LNCaP clone FGC (cell line): ENCODE measurements at places on chromosomes 4 and X.

DNA sequence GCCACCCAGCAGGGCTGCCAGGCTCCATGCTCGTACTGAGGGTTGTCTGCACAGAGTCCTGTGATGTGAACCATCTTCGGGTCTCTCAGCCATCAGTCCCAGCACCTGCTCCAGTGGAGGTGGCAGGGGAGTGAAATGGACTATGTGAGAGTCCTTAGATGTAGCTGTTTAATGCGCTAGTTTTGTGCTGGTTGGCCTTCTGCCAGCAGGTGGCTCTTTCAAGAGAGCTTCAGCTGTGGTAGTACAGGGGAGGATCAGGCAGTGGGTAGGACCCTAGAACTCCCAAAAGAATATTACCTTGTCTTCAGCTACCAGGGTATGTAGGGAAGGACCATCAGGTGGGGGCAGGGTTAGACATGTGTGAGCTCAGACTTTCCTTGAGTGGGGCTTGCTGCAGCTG lies 1066.0 kb downstream of the GLUD2 start:
- no peak for DNase-seq

DNA sequence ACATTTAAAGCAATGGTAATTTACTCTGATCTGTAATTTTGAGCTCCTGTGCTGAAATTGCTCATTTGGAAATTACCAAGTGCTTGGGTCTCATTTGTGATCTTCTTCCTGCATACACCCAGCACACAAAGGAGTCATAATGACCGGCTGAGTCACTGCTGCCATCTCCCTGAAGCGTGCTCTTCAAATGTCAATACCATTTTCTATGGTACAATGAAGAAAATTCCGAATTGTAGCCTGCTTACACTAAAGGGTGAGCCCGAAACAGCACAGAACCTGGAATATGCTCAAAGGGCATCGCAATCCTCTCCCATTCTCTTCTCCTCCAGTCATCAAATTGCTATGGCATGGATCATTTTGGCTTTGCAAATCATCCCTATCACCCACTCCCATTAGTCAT lies 140.5 kb downstream of the GRIA3 start:
- no peak for DNase-seq

DNA sequence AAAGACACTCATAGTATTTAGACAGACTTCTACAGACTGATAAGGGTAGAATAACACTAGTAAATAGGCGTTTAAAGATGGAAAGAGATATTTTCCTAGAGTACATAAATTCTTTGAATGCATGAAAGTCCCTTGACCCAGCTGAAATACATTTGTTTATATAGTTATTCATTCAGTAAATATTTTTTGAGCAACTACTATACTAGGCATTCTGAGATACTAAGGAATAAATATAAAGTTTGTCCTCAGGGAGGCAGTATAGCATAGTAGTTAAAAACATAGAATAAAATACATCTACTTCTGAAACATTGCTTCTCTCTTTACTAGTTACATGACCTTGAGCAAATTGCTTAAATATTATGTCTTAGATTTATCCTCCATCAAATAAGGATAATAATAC lies 27.4 kb downstream of the HMGN5 start:
- DNase-seq: no peak

DNA sequence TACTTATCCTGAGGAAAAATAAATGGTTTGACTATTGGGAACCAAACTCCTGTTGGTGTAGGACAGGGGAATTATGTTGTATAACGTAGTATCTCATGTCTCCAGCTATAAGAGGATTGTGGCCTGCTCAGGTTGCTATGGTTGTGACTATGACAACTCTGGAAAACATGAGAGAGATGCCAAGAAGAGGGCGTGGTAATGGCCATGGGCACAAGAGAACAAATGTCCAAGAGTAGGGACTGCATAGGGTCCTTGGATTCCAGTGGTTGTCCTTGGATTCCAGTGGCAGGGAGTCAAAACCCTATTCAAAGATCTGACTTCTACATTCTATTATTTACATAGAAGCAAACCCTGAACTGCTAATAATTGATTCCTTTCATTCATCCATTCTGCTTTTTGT lies 6.8 kb upstream of the MOB1B start:
- DNase-seq: no peak

DNA sequence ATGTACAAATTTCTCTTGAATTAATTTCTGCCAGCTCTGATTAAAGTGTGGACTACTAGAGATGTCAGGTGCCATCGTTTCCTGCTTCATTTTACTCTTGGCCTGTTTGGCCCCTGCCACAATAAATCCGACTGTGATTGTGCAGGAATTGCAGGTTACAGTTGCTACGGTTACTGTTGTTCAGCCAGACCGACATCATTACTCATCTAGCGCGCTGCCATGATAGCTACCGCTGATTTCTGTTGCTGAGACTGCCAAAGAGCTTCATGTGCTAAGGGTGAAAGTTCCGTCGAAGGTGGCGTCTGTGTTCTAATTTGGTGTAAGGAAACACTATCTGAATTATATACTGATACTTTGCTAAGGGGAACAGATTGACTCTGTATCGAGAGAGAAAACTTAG lies 22.1 kb downstream of the SLIT2 start:
- no peak for DNase-seq

GRCh38 chr4:168666531-168666930 lies 169.7 kb downstream of the PALLD start:
- DNase-seq: no peak

- no peak for DNase-seq
Measured at GRCh38 chr4:29405116-29405515, 1315.1 kb upstream of the PCDH7 start.

DNA sequence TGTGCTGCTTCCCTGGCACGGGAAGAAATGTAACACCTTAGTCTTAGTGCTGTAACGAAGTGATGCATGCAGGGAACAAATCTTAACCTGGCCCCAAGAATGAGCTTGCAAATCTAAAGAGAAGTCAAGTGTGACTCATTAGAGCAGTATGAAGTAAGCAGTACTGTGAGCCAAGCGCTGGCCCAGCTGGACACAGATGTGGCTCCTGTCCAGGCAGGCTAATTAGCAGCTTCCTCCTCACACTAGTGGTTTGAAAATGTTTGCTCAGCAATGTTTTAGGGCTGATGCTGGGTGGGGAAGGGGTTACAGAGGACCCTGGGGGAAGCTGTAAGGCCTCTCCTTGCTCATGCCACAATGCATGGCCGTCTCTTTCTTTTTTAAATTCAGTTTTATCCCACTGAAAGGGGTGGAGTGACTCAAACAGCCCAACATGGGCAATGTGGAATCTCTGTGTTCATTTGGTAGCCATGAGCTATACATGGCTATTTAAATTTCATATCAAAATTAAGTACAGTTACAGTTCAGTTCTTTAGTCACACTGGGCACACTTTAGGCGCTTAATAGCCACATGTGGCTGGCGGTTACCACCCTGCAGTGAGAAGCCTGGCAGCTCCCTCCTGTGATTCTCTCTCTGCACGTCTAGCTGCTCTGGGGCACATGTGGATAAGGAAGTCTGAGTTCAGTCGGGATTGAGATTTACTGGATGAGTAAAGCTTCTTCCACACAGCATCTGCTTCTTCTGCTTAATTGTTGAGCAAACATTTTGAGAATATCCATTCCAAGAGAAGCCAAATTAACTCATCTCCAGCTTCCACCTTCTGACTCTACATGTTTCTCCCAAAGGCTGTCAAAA lies 48.8 kb downstream of the MAP7D2 start:
- DNase-seq: no peak

DNA sequence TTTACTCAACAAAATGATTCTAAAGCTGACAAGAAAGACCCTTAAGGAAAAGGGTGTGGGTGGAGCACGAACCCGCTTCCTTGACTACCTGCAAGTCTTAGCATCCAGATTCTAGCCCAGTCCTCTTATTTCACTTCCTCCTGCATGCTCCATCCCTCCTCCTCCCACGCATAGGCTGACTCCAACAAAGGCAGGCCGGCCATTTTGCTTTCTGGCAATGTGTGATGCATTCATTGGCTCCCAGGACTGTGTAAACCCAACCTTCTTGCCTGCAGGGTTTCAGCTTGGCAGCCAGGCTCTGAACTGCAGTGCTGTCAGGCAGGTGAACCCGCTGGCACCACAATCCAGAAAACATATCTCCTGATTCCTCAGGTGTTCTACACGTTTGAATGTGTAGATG lies 39.3 kb downstream of the RTL9 start:
- no peak for DNase-seq

- no peak for DNase-seq
Measured at GRCh38 chr4:104446431-104447278, 48.0 kb downstream of the CXXC4 start.

- DNase-seq: no peak
Measured at GRCh38 chr4:170420255-170420693, 330.5 kb upstream of the AADAT start.

DNA sequence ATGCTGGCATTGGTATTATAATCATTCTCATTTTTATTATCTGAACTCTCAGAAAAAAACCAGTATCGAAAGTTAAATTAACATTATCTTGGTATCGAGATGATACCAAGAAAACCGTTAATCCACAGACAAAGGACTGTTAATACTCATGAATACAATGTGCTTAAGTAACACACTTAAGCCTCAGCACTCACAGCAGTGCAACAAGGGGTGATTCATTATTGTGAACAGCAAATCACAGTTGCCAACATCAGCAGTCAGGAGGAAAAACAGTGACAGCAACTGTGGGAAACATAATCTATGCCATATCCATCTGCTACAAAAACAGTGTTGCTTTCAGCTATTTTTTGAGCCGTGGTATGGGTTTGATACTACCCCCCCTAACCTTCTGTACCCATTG lies 210.9 kb upstream of the ATOH1 start:
- no peak for DNase-seq

DNA sequence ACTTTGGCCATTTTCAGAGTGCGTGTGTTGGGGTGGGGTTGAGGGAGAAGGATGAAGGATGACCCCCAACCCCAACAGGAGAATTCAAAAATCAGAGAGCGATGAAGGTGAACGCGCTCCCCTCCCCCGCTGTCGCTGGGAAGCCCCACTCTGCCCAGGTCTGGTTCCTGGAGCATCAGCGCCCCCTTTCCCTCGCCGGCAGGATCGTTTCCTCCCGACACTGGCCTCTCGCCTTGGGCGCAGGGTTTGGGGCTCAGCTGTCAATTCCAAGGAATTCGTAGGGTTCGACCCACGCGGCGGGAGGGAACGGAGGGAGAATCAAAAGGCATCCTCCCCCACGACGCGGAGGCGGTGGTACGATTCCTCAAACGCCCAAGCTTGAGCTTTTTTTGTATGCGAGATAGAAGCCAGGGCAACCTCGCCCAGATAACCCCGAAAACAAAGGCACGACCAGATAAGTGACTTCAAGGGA lies 1.0 kb upstream of the PDGFRA start:
- no peak for DNase-seq

- DNase-seq: peak; percentile 69
Measured at GRCh38 chr4:153466949-153467896, 1.1 kb downstream of the TMEM131L start.

- no peak for DNase-seq
Measured at GRCh38 chrX:141467442-141467841, 117.1 kb downstream of the SPANXA1 start.

DNA sequence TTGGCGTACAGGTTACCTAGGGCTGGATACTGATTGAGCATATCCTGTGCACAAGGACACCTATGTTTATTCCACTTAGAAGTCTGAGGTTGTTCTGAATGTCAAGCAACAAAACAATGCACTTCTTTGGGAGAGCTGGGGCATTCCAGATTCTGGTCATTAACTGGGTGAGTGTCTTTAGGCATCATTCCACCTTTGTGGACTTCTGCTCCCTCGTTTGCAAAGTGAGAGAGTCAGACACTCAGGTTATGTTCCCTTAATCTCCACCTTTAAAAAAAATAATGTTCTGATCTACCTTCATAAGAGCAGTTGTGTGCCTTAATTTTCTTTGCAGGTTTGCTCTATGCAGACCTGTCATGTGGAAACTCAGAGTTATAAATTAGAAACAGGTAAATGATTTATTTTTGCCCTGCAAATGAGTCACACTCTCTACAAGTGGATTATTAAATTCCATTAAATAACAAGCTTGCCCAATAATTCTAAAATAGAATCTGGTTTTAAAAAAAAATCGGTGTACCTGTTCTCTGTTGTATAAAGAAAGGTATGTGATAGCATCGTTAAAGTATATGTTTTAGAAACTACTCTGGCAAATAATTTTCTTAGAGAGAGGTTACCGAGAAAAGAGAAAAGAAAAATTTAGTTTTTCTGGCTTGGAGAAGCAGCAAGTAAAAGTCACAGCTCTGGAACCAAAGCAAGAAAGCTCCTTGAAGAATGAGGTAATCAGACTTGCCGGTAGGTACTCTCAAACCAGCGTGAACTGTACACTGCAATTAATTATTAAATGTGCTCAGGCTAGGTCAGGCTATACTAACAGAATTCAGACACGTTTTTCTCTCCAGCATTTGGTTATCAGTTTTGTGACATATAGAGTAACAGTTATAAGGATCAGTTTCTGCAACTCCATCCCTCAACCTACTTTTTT lies 93.2 kb downstream of the SORBS2 start:
- DNase-seq: no peak

GRCh38 chr4:1851575-1852410 lies 4.2 kb downstream of the LETM1 start:
- no peak for DNase-seq

DNA sequence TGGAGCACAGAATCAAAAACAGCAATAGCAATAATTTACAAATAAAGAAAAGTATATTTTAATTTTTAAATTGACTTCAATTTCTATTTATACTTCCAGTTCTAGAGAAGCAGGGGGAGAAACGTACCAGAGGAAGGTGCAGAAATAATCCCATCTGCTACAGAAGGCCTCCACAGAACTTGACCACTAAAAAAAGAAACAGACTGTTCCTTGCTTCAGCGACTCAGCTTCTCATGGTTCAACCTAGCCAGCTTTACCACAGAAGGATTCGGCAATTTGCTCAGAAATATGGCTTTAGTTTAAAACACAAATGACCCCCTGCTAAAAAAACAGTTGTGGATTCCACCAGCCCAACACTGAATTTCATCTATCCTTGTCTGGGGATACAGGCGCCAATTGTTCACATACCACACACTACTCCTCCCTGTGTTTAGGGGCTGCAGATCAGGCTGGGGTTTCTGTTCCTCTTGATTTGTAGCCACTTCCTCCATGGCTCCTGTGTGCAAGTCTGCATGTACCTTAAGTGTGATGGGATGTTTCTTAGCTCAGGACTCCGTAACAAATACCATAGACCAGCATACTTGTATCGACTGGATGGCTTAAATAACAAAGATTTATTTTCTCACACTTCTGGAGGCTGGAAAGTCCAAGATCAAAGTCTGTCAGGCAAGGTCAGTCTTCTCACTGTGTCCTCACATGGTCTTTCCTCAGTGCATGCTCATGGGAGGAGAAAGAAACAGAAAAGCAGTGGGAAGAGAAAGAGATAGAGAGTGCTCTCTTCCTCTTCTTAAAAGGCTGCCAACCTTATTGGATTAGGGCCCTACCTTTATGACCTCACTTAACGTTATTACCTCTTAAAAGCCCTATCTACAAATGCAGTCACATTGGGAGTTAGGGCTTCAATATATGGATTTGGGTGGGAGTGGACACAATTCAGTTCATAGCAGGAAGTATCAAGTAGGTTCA lies 79.1 kb downstream of the AMOT start:
- DNase-seq: no peak

GRCh38 chr4:150572704-150573504 lies 9.0 kb upstream of the MAB21L2 start:
- no peak for DNase-seq
